ENCODE measurements at places on chromosomes 2 and 18. TPM values are rescaled to one million over a fixed set of nuclear protein-coding genes. Genes with fewer than 3 reads are reported as not detected.

The CLEC4F gene
- polyA plus RNA-seq = 0.03 TPM

The B3GNT7 gene
- 1.7 TPM for polyA plus RNA-seq

The KYNU gene
- polyA plus RNA-seq = 2.3 TPM

The ATP8B1 gene
- 20.1 TPM for polyA plus RNA-seq

The CHRND gene
- polyA plus RNA-seq = not detected

The CFC1 gene
- polyA plus RNA-seq = not detected

The DPY30 gene
- polyA plus RNA-seq = 77.1 TPM

The ARHGAP15 gene
- polyA plus RNA-seq = 3.9 TPM

The PARD6G gene
- 5.9 TPM for polyA plus RNA-seq

The LBX2 gene
- polyA plus RNA-seq = 0.95 TPM

The RIT2 gene
- polyA plus RNA-seq = 0.65 TPM

The PAX8 gene
- polyA plus RNA-seq = 0.19 TPM

The FAM161A gene
- polyA plus RNA-seq = 2.4 TPM

The UGT1A5 gene
- not detected for polyA plus RNA-seq

The DPYSL5 gene
- polyA plus RNA-seq = 0.43 TPM

The SLC35F6 gene
- polyA plus RNA-seq = 18.8 TPM

The PPP1R7 gene
- polyA plus RNA-seq = 83.2 TPM

The NDUFS1 gene
- polyA plus RNA-seq = 45.2 TPM

The UGT1A8 gene
- polyA plus RNA-seq = 0.56 TPM

The FLACC1 gene
- 0.63 TPM for polyA plus RNA-seq

The SERPINB13 gene
- not detected for polyA plus RNA-seq

The ALPP gene
- polyA plus RNA-seq = not detected

The DNAJC5G gene
- not detected for polyA plus RNA-seq

Measured in urinary bladder (tissue), 4 donors.